ENCODE measurements at places on chromosomes 3 and 15. TPM values are rescaled to one million over a fixed set of nuclear protein-coding genes. Genes with fewer than 3 reads are reported as not detected.

GRCh38 chr3:170724599-170725280 lies 138.9 kb upstream of the SLC7A14 start:
- no peak for DNase-seq

Gene SLC2A2
- not detected for total RNA-seq

Gene CCDC50
- 2.0 TPM for total RNA-seq

DNA sequence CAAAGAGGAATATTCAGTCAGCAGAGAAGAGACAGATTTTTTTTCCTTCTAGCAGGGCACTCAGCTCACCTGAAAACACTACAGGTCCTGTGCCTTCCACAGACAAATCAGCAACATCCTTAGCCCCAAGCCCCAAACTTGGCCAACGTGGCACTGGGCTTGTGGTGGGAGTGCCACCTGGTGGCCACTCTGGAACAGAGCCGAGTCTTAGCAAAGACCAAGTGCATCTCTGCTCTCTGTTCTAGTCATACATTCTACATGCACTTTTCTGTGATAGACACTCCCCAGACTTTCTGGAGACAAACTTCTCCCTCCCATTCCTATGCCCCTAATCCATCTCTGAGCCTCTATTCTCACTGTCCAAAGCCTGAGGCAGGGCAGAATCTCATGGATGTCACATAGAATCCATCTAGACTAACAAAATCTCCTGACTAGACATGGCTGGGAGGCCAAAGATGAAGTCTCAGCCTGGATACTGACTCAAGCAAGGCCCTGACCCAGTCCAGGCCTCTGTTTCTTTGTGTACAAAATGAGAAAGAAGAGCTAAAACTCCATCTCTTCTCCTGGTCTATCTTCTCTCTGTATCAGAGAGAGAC lies 5.1 kb upstream of the SEMA7A start:
- peak; percentile 52 for DNase-seq

DNA sequence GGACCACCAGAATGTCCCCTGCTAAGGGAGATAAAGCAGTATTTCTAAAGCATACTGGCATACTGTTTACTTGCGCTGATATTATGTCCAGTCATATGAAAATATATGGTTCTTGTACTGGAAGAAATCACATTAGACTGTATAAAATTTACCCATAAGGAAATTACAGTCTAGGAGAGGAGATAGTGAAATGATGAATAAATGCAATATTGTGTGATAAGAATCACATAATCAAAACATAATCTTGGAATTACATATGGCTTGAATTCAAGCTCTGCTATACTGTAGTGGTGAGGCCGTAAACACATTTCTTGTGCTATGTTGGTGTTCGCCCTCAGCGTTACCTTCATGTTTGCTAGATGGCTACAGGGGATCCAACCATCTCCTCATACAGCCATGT lies 20.7 kb upstream of the TGFBR2 start:
- no peak for DNase-seq

DNA sequence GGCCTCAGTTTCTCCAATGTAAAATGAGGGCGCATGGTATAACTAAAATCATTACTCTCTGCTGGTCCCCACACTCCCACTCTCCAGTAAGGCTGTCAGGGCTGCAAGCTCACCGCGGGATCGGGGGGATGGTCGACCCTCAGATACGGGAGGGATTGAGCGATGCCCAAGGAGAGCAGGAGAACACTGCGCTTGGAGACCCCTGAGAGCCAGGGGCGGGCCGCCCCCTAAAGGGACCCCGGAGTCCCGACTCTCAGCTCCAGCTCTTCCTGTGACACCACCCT lies 713 bp upstream of the PLEKHO2 start:
- no peak for DNase-seq

DNA sequence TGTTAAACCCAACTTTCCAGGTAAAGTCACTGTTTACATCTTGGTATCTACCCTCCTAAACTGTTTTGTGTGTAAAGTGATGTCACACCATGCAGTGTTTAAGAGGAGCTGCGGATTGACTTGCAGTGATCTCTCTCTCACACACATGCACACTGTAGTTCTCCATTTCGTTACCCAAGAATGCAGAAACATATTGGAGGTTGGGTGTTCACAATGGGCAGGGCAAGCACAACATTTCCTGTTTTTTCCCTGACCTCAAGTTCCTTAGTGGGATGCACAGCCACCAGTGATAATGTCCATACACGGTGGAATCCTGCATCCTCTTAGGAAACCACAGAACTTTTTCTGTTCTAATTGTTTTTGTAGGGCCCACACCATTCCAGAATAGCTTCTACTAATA lies 85.3 kb upstream of the CFAP20DC start:
- no peak for DNase-seq

GRCh38 chr15:66959875-66960274 lies 105.5 kb upstream of the SMAD3 start:
- DNase-seq = no peak

DNA sequence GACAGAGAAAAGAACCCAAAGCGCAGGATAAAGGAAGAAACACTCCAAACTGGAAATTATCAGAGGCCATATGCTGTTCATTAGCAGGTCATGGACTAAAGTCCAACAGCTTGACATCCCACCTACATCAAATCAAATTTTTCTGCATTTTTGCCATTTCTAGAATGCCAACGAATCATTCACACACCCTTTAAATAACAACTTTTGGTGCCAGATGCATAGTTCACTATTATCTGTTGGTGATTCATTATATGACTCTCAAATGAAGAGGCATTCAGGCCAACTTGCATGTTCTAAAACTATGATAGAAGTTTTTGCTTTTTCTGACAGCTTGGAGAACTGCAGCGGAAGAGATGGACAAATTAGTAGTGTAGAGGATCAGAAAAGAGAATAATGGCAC lies 529.8 kb upstream of the NAALADL2 start:
- no peak for DNase-seq

Gene THAP10
- not detected for total RNA-seq

- no peak for DNase-seq
Observed at GRCh38 chr15:77832874-77833273, 200.2 kb upstream of the LINGO1 start.
